ENCODE measurements at places on chromosomes 7 and 10.

DNA sequence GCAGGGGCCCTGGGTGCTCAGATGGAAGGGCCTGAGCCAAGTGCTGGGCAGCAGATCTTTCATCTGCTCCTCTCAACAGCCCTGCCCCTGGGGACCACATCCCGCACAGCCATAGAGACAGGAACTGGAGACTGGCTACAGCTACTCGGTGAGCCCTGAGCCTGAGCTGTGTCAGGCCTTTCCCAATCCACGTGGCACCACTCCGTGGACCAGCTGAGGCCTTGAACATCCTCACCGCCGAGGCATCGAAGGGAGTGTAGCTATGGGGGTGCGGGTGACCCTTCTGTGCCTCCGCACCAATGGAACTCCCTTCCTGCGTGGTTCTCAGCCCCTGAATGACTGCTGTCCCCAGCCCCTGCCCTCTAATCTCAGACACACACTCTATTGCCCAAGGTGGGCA, 362.7 kb upstream of the SHH start:
- H3K27ac ChIP-seq: no peak overlapping the region
- no peaks in the 10 kb centered on the region for H3K4me1 ChIP-seq
- no peak for DNase-seq
- H3K27me3 ChIP-seq: peaks cover 18% of the 10 kb centered on the region
- no peak overlapping the region for H3K4me3 ChIP-seq
- no peaks in the 10 kb centered on the region for H3K36me3 ChIP-seq

GRCh38 chr7:107659666-107660065, 962 bp upstream of the SLC26A4 start:
- DNase-seq: no peak
- peaks cover 91% of the 10 kb centered on the region for H3K27me3 ChIP-seq
- H3K4me1 ChIP-seq: peaks cover 7% of the 10 kb centered on the region
- no peak overlapping the region for H3K27ac ChIP-seq
- H3K36me3 ChIP-seq: no peaks in the 10 kb centered on the region

GRCh38 chr10:52043811-52044210, 270.3 kb upstream of the DKK1 start:
- no peaks in the 10 kb centered on the region for H3K36me3 ChIP-seq
- no peak overlapping the region for H3K27ac ChIP-seq
- peaks cover 1% of the 10 kb centered on the region for H3K4me1 ChIP-seq

DNA sequence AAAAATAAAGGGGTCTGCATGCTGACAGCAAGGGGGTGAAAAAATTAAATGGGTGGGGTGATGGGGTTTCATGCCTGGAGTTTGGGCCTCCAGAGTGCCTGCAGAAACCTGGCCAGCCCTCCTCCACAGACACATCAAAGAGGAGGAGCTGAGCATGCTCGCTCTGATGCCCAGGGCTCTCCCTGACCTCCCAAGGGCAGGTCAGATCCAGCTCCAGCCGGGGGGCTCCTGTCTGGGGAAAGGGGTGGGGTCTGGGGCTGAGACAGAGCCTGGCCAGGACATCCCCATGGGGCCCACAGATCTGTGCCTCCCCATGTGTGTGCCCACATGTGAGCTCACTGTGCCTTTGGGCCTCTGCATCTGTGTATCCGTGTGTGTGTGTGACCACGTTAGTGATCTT, 915 bp upstream of the CALHM1 start:
- no peak overlapping the region for H3K4me3 ChIP-seq
- H3K4me1 ChIP-seq: peaks cover 2% of the 10 kb centered on the region
- no peaks in the 10 kb centered on the region for H3K27me3 ChIP-seq
- no peak overlapping the region for H3K27ac ChIP-seq

DNA sequence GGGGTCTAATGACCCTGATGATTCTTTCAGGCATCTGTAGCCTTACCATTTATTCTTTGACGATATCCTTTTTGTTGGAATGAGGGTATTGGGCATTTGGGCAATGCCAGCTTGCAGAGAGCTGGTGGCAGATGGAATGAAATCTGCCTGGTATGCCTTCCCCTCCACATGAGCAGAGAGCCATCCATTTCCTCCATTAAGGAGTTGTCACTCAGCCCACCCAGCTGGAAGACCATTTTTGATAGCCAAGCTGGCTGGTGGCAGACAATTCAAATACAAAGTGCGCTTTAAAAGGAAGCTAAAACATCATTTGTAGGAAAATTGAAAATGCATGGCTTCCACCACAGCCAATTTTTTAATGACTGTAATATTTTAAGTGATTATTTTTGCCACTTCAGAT, 240.1 kb upstream of the SLC26A5 start:
- no peak for DNase-seq
- no peak overlapping the region for H3K27ac ChIP-seq
- H3K4me3 ChIP-seq: no peak overlapping the region
- peaks cover 27% of the 10 kb centered on the region for H3K4me1 ChIP-seq
- peaks cover 8% of the 10 kb centered on the region for H3K27me3 ChIP-seq
- H3K36me3 ChIP-seq: no peaks in the 10 kb centered on the region

- no peaks in the 10 kb centered on the region for H3K36me3 ChIP-seq
- peaks cover 60% of the 10 kb centered on the region for H3K4me1 ChIP-seq
- H3K27ac ChIP-seq: peak overlapping the region; percentile 95
Measured at GRCh38 chr7:131606346-131607290, 50.2 kb upstream of the PODXL start.

DNA sequence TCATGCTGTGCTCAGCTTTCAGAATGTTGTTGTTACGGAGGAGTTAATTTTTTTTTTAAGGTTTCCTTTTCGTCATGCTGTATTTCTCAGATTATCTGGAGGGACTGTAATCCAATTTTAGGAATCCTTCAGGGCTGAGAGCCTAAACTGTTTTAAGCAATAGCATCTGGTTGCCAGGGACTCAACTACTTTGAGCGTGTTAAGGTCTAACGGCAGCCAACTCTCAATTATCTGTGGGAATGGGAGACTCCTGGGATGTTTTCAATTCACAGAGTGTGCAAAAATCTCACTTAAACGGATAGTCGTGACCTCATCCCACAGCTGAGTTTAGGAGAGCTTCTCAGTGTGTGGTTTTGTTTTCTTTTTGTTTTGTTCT, 291.7 kb downstream of the AUTS2 start:
- no peak for DNase-seq
- no peaks in the 10 kb centered on the region for H3K36me3 ChIP-seq
- peak overlapping the region; percentile 70 for H3K27ac ChIP-seq
- no peaks in the 10 kb centered on the region for H3K27me3 ChIP-seq

- no peaks in the 10 kb centered on the region for H3K36me3 ChIP-seq
- H3K27me3 ChIP-seq: no peaks in the 10 kb centered on the region
- peaks cover 31% of the 10 kb centered on the region for H3K4me1 ChIP-seq
- no peak overlapping the region for H3K27ac ChIP-seq
Measured at GRCh38 chr7:41889040-41889439, 186.2 kb upstream of the INHBA start.

DNA sequence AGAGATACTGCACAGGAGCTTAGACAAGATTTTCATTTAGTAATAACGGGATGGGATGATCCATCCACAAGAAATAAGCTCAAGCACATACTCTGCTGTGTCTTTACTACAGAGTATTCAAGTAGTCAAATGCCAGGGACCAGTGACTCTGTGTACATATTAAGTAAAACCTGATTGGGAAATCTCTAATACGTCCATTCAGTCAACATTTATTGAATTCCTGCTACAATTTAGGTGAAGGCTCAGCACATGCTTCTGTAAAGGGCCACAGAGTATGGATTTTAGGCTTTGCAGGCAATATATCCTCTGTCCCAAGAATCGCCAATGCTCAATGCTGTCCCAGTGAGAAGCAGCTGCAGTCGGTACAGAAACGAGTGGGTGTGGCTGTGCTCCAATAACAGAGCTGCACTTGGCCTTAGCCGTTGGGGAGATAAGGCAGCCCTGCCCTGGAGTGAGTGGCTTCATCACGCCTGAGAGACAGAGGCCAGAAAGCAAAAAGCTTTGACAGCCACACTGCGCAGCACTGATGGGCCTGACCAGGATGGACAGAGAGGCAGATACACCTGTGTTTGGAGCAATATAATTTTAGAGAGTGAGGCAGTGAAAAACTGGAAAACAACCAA, 186.8 kb downstream of the PARD3 start:
- peaks cover 1% of the 10 kb centered on the region for H3K36me3 ChIP-seq
- no peak overlapping the region for H3K27ac ChIP-seq
- H3K4me1 ChIP-seq: peaks cover 11% of the 10 kb centered on the region
- no peaks in the 10 kb centered on the region for H3K27me3 ChIP-seq
- DNase-seq: no peak

DNA sequence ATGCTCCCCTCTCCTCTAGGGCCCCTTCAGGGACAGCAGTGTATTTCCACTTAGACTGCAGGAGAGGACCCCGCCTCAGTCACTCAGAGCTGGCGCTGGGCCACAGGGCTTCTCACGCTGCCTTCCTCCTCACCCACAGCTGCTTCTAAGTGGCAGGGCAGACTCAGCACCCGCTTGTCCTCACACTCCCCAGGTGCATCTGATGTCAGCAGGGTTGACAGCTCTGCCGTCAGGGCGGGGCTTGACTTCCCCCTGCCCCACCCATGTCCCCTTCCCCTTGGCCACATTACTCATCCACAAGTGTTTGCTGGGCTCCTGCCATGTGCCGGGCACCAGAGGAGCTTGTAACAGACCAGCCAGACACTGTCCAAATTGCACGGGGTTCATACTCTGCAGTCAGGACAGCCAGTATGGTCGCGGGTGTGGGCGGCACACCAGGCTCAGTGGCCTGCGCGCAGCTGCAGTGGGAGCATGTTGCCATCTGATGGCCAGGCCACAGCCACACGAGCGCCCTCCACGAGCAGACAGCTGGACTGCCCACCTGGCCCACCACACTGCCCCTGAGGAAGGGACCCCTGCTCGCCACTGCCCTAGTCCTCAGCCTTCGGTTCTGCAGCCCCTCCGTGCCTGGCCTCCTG, 29.3 kb upstream of the TTYH3 start:
- no peaks in the 10 kb centered on the region for H3K27me3 ChIP-seq
- no peak overlapping the region for H3K27ac ChIP-seq
- H3K4me3 ChIP-seq: no peak overlapping the region

- no peaks in the 10 kb centered on the region for H3K36me3 ChIP-seq
- H3K27me3 ChIP-seq: no peaks in the 10 kb centered on the region
- no peak overlapping the region for H3K4me3 ChIP-seq
Measured at GRCh38 chr7:463362-463781, 56.3 kb downstream of the PDGFA start.

GRCh38 chr7:158633055-158633956, 45.7 kb upstream of the PTPRN2 start:
- H3K27ac ChIP-seq: no peak overlapping the region
- H3K4me1 ChIP-seq: no peaks in the 10 kb centered on the region
- H3K27me3 ChIP-seq: no peaks in the 10 kb centered on the region
- no peak for DNase-seq
- H3K36me3 ChIP-seq: peaks cover 19% of the 10 kb centered on the region

GRCh38 chr10:71395621-71396020, 1.1 kb upstream of the CDH23 start:
- DNase-seq: no peak
- H3K36me3 ChIP-seq: no peaks in the 10 kb centered on the region
- peaks cover 77% of the 10 kb centered on the region for H3K27me3 ChIP-seq
- H3K4me1 ChIP-seq: peaks cover 12% of the 10 kb centered on the region
- H3K27ac ChIP-seq: no peak overlapping the region

DNA sequence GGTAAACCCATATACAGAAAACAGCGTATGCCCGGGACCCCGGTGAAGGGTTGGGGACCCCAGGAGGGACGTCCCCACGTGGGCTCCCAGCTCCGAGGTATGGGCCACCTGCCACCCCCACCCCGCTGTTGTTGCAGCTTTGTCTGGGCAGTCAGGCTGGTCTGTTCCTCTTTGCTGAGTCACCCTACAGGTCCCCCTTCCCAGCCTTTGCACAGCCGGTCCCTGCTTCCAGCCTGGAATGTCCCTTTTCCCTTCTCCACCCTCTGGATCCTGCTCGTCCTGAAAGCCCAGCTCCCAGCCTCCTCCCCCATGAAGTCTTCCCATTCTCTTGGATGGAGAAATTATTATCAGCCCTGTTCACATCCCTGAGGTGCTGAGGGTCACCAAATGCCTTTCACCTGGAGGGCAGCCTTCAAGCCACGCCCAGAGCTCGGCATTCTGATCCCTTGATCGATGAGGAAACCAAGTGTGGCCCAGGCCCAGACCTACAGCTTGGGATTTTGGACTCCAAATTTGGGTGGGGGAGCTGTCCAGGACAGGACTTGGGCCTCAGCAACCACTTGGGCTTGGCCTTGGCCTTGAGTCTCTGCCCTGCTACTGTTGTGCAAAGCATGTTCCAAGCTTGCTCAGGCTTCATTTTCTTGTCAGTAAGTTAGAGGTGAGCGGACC, 2.6 kb downstream of the CLDN4 start:
- H3K27me3 ChIP-seq: peaks cover 2% of the 10 kb centered on the region
- peaks cover 51% of the 10 kb centered on the region for H3K4me1 ChIP-seq
- H3K36me3 ChIP-seq: no peaks in the 10 kb centered on the region
- peak overlapping the region; percentile 91 for H3K27ac ChIP-seq
- H3K4me3 ChIP-seq: peak overlapping the region; percentile 79
- DNase-seq: no peak

DNA sequence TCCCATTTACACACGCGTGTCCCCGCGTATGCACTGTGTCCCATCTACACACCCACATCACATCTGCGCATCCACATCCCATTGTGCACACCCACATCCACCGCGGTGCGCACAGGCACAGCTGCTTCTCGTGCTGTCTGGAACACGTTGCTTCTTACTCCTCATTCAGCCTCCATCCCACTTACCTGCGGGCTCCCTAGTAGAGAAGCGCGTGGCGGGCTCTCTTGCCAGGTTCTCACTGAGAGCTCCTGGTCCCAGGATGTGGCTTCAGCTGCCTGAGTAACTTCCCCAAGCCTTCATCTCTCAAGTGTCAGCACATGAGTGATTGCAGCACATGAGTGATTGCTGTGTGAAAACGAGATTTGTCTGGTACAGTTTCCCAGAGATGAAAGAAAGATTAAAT, 117.8 kb downstream of the TRRAP start:
- no peak overlapping the region for H3K27ac ChIP-seq
- H3K4me3 ChIP-seq: no peak overlapping the region
- H3K36me3 ChIP-seq: peaks cover 36% of the 10 kb centered on the region
- no peaks in the 10 kb centered on the region for H3K4me1 ChIP-seq

GRCh38 chr10:86057708-86058107, 308.9 kb downstream of the GRID1 start:
- DNase-seq: no peak
- H3K4me3 ChIP-seq: no peak overlapping the region
- H3K36me3 ChIP-seq: no peaks in the 10 kb centered on the region
- no peak overlapping the region for H3K27ac ChIP-seq
- peaks cover 33% of the 10 kb centered on the region for H3K27me3 ChIP-seq

DNA sequence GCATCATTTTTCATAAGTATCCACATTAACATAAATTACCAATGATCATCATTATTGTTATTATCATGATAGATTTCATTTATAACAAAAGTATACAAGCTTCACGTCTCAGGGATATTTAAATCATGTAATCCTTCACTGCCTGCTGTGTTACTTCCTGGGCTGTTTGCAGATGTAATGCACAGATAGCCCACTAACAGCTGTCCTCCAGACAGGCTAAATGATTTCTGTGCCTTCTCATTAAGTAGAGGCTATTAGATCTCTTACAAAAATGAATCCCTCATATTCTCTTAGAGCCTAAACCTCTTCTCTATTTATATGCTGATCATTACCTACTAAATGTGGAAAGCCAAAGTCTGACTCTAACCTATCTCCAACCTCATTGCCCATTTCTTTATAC, 9.3 kb downstream of the PCLO start:
- no peaks in the 10 kb centered on the region for H3K27me3 ChIP-seq
- DNase-seq: no peak
- peaks cover 16% of the 10 kb centered on the region for H3K36me3 ChIP-seq

Data from mesothelial cell of epicardium (in vitro differentiated cells).